ENCODE measurements at places on chromosomes 5 and 9.

GRCh38 chr9:89309166-89309565 is 1.8 kb upstream of the CKS2 start:
- DNase-seq, result no peak

GRCh38 chr5:81694726-81695125 is 56.2 kb downstream of the SSBP2 start:
- peak; percentile 7 for DNase-seq

DNA sequence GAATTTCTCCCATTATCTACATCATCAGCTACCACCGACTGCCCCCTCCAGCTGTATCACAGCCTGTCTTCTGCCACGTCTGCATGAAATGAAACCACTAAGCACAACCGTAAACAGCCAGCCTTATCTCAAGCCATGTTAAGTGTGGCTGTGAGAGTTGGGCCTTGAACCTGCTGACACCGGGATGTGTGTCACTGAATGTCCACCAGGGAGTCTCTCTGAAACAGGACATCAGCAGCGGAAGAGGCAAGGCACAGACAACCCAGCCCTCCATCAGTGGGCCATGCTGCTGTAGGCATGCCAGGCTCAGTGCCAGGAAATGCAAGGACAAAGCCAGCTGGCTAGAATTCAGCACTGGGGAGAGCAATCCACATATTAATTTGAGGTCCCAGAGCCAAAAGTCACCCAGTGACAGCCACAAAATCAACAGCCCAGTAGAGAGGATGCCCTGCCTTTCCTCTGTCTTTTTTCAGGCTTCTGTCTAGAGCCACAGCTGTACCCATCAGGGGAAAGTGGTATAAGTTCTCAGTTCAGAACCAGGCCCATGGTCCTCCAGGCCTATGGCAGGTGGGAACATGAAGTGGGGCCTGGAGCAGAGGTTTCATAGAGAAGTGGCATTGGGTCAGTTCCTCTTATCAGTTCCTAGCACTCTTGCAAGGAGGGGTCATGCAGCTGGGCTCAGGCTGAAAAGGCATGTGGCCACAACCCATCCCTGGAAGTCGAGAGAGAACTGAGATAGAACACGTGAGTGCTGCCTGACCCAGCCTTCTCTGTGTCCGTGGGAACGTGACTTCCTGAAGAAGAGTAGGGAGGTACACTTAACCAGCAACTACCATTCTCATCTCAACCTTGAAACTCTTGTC is 199.4 kb downstream of the ESM1 start:
- no peak for DNase-seq

GRCh38 chr5:172144291-172144815 is 43.7 kb downstream of the STK10 start:
- no peak for DNase-seq

GRCh38 chr9:98449871-98450270 is 194.4 kb upstream of the TBC1D2 start:
- DNase-seq, result no peak

GRCh38 chr5:38751103-38751502 is 94.7 kb upstream of the OSMR start:
- DNase-seq, result no peak

- no peak for DNase-seq
Measured at GRCh38 chr9:95992536-95992935, 117.0 kb downstream of the ERCC6L2 start.

DNA sequence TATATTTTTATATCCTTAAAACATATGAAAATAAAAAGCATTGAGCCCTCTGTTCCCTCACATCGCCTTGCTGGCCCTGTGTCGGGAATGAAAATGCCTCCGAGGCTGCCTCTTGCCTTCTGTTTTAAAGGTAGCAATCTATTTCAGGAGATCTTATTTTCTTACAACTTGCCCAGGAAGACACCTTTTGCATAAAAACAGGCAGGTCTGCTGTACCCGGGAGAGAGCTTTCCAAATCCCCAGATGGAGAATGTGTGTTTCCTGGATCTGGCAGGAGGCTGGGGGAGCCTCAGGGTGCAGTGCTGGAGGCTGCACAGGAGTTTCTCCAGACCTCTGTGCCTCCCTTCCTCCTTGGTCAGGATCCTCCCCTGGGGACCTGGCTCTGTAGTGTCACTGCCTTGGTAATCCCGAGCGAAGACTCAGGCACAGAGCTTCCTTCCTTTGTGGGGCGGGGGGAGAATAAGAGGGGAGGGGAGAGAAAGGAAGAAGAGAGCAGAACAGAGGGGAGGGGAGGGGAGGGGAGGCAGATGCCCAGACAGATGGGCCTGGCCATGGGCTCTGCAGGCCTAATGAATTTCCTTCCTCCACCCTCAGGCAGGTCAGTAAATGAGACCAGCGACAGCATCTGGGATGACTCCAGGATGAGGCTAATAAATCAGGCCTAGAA is 104.0 kb upstream of the BOD1 start:
- no peak for DNase-seq

GRCh38 chr5:142587354-142587965 is 98.4 kb downstream of the FGF1 start:
- no peak for DNase-seq

- DNase-seq, result no peak
Measured at GRCh38 chr5:178429491-178430185, 160.6 kb downstream of the COL23A1 start.

DNA sequence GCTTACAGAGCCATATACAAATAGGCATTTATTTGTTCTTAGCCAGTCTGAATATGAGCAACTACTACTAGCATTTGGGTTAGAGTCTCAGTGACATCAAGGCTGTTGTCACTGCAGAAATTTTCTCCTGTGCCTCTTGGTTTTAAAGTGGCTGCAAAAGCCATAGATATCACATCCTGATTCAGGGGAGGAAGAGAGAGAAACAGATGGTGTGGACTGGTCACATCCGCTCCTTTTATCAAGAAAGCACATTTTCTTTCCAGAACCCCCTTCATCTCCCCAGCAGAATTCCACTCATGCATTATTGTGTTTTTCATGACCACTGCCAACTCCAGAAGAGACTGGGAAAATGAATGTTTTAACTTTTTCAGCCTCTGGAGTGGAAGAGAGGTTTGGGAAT is 69.8 kb downstream of the PTTG1 start:
- DNase-seq, result no peak
